ENCODE measurements at places on chromosomes 13 and 19.
A peak's percentile ranks its signal among the peaks of the same experiment; 100 is the strongest.

GRCh38 chr19:32373585-32374295, 28.3 kb downstream of the ZNF507 start:
- DNase-seq: peak; percentile 100

GRCh38 chr13:76004416-76004815, 368.3 kb downstream of the LMO7 start:
- no peak for DNase-seq

DNA sequence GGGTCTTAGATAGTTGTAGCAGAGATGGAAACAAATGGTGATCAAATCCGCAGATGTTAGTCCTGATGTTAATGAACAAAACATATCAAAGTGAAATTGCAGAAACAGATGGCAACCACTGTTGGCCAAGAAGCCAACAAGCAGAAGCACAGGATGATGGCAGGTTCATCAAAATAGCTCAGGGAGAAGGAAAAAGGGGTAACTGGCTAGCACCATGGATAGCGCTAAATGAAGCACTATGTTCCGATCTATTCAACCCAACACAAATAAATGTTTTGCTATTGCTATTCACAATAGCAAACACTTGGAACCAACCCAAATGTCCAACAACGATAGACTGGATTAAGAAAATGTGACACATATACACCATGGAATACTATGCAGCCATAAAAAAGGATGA, 413.7 kb downstream of the FGF14 start:
- no peak for DNase-seq

GRCh38 chr19:52028780-52029123, 573 bp upstream of the ZNF614 start:
- DNase-seq: no peak

DNA sequence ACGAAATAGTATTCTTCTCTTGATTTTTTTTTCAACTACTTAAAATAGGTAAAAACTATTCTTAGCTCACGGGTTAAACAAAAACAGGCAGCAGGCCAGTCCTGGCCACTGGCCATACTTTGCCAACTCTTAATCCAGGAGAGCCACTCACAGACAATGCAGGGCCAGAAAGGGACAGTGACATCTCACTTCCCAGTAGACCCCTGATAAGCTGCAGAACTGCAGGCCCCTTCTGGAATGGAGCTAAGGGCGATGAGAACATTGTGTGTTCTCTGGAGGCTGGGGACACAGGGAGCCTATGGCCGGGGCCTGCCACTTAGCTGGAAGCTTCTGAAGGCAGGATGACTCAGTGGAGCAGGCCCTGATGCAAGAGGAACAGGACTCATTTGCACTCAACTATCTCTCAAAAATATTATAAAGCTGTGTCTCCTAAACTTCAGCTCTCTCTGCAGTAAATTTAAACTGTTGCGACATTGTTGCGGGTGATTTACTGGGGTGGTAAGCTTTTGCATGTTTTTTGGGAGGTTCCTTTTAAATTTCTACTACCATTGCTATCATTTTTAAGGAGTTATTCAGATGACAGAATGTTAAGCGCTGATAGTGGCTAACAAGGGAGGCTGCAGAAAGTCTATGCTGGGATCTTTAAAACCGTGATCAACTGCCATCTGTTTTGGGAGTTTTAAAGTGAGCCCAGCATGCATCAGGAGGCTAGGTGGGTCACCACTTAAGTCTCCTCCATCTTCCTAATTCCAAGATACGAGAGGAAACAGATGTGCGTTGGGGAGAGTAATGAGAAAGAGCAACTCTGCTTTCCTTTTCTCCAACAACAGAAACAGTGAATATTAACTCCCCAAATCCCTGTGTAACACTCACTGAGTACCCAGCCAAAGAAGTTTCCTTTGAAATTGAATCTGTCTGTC, 33.2 kb upstream of the KATNAL1 start:
- DNase-seq: no peak

DNA sequence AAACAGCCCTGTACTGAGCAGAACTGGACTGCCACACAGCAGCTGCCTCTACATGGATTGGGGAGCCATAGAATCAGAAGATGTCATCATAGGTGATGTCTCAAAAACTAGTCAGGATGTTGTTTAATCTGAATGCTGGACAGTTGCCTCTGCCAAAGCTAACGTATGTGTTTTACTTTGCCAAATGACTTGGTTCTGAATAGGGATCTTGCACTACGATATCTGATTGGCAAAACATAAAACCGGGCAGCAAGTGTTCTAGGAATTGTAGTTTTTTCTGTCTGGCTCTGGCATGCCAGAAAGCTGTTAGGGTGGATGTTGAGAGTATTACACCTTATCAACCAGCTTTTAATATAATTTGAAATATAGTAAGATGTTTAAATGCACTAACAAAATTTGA, 645.9 kb downstream of the GPC5 start:
- DNase-seq: no peak

DNA sequence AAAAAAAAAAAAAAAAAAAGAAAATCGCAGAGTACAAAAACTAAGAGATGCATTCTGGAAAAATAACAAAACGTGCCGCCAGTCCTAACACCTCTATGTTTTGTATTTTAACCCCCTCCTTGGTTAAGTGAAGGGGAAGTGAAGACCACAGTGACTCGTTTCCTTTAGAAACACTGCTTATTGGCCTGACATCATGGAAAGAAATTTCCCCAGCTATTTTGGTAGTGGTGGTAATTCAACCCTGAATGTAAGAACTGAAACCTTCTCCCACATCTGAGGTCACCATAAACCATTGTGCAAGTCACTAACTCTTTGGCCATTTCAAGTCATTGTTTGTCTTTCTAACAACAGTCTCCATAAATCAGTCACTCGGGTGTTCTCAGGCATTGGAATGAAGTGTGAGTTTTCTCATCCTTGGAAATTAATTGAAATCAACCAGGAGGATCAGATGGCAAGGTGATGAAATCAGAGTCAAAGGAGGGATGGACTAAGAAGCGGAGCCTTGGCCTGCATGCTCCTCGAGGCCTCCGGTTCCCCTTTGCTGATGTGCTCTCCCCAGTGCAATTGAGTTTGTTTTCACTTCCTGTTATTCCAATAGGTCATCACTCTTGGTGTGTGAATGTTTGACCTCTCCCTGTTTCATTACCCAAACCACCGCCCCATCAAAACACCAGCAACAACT, 443.9 kb downstream of the FGF9 start:
- no peak for DNase-seq

GRCh38 chr13:112451512-112452379, 75.6 kb downstream of the SPACA7 start:
- DNase-seq: no peak

- DNase-seq: peak; percentile 13
Measured at GRCh38 chr13:113904411-113904810, 40.5 kb upstream of the GAS6 start.

GRCh38 chr19:54464044-54464629, 559 bp upstream of the LENG9 start:
- DNase-seq: peak; percentile 99

DNA sequence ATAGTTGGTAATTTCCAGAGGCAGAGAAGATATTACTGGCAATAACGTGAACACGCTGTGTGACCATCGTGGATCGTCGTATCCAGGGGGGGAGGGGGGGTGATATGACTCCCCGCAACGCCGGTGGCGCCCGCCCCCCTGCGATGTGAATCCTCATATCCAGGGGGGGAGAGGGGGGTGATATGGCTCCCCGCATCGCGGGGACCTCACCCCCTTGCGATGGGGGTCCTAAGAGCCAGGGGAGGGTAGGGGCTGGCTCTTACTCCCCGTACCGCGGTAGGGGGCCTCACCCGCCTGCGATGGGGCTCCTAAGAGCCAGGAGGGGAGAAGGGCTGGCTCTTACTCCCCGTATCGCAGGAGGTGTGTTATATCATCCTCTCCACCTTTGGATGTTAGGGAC, 31.3 kb upstream of the RGCC start:
- DNase-seq: no peak

GRCh38 chr13:31699650-31700049, 39.7 kb upstream of the RXFP2 start:
- DNase-seq: no peak

- DNase-seq: no peak
Measured at GRCh38 chr19:42068361-42068755, 1.6 kb downstream of the GRIK5 start.

DNA sequence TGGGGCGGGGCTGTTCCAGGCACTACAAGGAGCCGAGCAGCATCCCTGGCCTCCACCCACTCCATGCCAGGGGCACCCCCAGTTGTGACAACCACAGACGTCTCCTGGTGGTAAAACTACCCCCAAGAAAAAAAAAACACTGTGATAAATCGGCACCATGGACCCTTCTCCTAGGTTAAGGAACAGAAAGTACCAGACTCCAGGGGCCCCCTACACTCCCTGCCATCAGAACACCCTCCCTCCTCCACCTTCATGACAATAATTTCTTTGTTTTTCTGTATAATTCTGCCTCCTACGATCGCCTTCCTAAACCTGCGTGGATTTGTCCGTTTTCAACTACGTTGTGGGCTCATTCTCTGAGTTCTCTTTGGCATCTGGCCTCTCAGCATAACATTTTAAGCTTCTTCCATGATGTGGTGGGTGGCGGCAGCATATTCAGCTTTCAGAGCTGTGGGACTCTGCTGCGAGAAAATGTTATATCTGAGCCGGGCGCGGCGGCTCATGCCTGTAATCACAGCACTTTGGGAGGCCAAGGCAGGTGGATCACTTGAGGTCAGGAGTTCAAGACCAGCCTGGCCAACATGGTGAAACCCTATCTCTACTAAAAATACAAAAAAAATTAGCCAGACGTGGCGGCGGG, 8.6 kb downstream of the TLE2 start:
- DNase-seq: no peak

DNA sequence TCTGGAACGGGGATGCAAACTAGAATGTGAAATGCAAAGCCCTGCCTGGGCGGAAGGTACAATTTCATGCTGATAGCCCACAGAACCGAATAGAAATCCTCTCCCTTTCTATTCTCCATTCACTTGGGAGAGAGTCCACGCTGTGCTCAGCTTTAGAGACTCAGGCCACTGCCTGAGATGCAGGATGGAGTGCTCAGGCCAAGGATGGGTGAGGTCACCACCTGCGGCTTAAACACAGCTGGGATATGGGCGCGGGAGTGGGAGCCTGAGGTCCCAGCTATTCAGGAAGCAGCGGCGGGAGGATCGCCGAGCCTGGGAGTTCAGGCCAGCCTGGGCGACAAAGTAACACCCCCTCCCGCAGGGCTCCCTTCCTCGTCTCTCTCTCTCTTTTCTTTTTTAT, 446 bp upstream of the ZNF83 start:
- DNase-seq: no peak

DNA sequence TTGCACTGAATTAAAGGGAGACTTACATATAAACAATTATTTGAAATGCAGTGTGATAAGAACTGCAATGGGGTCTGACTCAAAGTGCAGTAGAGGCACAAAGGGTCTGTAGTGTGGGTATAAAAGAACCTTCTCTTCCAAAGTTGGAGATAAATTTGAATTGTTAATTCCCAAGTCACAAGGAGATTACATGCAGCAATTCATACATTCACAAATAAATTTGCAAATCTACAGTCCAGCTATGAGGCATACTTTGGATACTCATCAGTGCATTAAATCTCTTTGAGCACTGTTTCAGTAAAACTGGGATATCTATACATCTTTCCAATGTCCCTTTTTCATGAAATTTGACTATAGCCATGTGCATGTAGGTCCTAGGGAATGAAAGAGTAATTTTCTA, 799.4 kb downstream of the PCDH9 start:
- no peak for DNase-seq

- no peak for DNase-seq
Measured at GRCh38 chr13:40283666-40284065, 382.8 kb downstream of the FOXO1 start.

DNA sequence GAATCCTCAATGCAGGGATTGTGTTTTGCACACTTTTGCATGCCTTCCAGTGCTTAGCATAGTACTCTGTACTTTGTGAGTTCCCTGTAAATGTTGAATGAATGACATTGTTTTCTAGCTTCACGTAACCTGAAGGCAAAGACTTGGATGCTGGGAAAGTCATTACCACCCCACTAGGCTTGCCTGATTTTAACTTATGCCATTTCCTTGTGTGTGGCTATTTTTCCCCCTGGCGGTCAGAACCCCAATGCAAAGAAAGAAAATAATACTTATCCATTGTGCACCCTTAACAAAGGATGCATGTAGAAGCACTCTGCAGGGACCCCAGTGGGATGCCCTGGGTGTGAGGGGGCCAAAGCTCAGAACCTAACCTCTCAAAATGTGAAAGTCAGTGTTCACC, 1.2 kb upstream of the ENOX1 start:
- no peak for DNase-seq

Measured in Panc1 (cell line).